ENCODE measurements at places on chromosomes 13 and 19. TPM values are rescaled to one million over a fixed set of nuclear protein-coding genes. Genes with fewer than 3 reads are reported as not detected.

- DNase-seq = no peak
Measured at GRCh38 chr13:61156753-61157152, 258.9 kb downstream of the PCDH20 start.

The FUT6 gene
- total RNA-seq = not detected

DNA sequence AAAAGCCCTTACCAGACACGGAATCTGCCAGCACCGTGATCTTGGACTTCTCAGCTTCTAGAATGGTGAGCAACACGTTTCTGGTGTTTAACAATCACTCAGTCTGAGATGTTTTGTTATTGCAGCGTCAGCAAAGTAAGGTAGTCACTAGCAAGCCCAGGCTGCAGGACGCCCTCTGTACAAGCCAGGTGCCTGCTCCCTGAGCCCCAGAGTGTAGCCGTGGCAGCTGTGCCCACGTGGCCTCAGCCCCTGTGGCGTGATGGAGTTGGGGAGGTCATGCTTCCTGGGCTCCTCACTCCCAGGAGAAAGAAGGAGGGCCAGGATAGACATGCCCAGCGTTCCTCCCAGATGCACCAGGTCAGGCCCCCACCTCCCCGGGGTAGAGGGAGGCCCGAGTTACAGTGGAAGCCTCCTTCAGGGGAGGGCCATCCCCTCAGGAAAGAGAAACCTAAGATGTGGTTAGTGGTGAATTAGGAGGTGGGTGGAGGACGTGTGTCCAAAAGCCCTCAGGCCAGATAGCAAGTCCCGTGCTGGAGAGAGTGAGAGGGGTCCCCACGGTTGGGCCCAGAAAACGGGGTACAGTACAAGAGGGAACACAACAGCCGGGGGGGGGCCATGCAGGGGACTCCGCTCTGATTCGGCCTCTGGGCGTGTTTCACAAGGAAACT lies 169.6 kb upstream of the SOX1 start:
- DNase-seq = no peak

The IZUMO2 gene
- not detected for total RNA-seq

- peak; percentile 31 for DNase-seq
Measured at GRCh38 chr13:112443995-112444311, 67.8 kb downstream of the SPACA7 start.

DNA sequence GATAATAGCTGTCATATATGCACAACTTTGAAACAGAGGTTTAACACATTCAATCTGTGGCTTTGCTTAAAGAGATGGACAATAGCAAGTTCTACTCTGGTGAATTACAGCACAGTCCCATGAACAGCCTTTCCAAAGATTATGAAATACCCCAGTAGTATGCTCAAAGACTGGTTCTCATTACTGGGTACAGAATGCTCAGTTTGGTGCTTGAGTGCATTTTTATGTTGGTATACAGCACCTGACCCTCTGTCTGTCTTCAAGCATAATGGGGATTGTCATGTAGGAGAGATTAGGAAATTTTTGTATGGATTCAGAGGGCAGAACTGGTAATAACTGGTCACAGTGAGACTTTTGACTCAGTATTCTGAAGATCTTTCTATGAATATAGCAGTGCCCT lies 7.6 kb downstream of the LMO7 start:
- DNase-seq = no peak
